Inflammatory macrophage treated with lipopolysaccharide for 4 hours (primary cell): ENCODE measurements at places on chromosomes 7 and 10.
A peak's percentile ranks its signal among the peaks of the same experiment; 100 is the strongest.

GRCh38 chr7:36116347-36117202 is 36.5 kb upstream of the EEPD1 start:
- DNase-seq, result peak; percentile 49

- DNase-seq, result no peak
Observed at GRCh38 chr7:116886543-116887156, 24.3 kb downstream of the CAPZA2 start.

GRCh38 chr7:55171157-55171556 is 152.3 kb downstream of the EGFR start:
- no peak for DNase-seq

- DNase-seq, result no peak
Observed at GRCh38 chr7:34162677-34163076, 257.3 kb downstream of the BMPER start.

DNA sequence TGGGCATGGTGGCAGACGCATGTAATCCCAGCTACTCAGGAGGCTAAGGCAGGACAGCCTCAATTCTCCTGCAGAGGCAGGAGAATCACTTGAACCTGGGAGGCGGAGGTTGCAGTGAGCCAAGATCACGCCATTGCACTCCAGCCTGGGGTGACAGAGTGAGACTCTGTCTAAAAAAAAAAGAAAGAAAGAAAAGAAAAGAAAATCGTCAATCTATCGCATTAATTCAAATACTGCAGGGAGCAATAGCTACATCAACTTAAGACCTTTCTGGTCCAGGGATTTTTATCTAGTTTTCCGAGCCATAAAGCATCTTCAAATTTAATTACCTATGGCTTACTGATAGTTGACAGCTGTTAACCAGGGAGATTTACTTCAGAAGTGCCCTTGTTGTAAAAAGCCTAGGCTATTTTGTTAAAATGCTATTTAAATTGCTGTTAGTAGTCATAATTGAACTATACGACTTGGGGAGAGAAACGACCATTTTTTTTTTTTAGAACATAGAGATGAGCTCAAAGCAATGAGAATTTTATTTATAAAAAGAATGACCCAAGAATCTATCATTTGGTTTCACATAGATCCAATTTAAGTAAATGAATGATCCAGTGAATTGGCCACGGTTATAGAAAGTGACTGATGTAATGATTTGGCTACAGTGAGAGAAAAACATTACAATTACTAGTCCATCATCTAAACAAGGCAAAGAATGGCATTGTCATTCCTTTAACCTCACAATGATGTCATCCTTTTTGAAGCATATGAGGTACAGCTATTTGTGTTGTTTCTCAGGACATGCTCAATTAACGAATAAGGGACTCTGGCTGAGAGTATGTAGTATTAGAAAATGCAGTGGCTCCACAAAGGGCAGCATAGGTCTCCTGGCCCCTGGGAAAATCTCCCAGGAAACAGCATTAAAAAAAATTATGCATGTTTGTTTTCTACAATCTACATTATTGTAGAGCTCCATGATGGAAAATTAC is 85.3 kb downstream of the SEMA3C start:
- DNase-seq, result no peak

GRCh38 chr10:119643306-119644204 is 7.6 kb upstream of the BAG3 start:
- no peak for DNase-seq

DNA sequence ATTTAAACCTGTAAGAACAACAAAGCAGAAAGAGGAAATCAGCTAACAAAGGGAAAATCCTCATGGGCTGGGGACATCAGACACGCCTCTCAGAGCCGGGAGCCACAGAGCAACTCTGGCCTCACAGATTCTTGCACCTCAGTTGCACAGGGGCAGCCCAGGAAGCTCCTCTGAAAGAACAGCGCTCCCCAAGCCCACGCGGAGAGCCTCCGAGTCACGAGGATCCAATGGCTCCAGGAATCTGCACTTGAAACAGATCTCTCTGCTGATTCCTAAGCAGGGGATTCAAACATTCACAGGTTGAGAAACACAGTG is 213.2 kb upstream of the MGMT start:
- DNase-seq, result no peak

DNA sequence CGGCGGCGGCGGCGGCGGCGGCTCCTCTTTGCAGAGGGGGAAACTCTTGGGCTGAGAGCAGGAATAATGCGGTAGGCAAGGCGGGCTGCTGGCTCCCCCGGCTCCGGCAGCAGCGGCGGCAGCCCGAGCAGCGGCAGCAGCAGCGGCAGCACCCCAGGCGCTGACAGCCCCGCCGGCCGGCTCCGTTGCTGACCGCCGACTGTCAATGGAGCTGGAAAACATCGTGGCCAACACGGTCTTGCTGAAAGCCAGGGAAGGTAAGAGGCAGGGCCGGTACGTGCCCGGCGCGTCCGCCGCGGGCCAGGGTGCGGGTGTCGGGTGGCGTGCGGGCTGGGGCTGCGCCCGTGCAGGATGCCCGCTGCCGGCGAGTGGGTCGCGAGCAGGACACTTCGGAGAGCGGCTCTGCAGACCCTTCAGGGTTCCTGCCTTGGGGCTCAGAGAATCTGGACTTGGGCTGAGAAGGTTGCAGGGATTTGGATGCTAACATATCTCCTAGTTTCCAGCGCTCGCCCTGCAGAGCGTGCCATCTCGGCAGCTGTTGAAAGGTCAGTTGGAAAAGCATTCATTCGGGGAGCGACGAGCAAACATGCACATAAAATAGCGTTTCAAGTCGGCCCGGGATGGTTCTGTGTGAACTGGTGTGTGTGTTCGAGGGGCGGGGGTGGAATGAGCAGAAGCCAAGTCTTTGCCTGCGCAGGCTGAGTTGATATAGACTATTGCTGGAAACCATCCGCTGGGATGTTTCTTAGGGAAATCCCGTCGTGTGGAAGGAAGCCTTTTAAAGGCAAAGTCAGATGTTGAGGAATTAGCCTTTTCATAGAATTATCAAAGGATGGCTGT is 562 bp downstream of the GRK5 start:
- peak; percentile 28 for DNase-seq

- no peak for DNase-seq
Observed at GRCh38 chr10:130169136-130169859, 33.1 kb downstream of the GLRX3 start.

DNA sequence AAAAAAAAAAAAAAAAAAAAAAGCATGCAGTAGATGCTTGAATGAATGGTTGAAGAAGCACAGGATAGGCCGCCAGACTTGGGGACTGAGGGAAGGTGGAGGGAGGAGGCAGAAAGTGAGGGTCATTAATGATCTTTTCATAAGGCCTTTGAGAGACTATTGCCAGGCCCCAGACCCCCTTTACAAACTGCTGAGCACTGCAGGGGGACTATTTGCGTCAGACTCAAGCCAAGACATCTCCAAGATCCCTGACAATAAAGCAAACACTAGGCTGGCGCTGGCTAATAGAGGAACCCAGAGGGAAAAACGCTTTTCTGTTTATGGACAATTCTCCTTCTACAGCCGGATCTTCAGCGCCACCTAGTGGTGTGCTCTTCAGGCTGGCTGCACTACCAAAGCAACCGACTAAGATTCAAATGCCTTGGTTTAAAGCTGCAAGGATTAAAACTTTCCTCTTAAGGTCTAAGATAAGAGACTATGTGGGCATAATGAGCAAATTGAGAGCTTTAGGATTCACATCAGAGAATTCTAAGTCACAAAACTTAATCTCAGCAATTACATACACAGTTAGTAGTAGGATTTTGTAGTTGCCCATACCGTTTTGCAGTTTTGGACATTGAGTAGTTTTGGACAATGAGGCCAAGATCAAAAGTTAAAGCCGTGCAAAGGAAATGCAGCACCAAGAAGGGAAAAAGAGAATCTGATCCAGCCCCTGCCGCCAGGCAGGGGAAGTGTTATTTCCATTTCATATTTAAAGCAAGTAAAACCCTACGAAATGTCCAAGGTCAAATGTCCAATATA is 17.9 kb upstream of the AGK start:
- peak; percentile 64 for DNase-seq

DNA sequence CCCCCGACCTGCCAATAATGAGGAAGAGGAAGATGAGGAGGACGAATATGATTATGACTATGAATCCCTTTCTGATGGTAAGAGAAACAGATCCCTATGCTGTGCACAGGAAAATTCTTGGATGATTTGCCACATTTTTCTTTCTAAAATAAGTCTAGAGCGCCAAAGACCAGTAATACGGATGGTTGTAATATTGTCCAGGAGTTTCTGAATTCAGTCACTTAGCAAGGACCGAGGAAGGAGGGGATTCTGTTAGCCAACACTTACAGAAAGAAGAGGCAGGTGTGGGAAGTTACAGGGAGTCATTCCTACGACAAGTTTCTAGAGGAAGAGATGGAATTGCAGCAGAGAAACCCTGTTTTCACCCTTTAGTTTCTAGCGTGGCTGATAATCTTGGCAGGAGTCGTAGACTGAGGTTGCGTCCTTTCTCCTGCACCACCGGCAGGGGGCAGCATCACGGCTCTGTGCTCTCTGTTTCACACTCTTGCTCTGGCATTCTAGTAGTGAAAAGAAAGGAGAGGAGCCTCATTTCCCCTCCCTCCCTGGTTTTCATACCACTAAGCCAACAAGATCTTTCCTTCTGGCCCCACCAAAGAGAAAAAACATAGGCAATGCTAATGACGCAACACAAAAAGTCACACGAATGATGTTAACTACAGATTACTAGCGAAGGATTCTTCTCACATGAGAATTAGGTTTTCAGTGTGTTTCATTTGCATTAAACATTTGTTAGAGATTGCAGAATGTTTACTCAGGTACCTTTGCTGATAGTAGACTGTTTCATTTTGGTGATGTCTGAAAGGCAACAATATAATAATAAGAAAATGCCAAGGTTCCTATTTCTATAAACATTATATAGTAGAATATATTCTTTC is 82.7 kb downstream of the NOC3L start:
- DNase-seq, result peak; percentile 26

- DNase-seq, result no peak
Observed at GRCh38 chr7:462173-463103, 57.2 kb downstream of the PDGFA start.

DNA sequence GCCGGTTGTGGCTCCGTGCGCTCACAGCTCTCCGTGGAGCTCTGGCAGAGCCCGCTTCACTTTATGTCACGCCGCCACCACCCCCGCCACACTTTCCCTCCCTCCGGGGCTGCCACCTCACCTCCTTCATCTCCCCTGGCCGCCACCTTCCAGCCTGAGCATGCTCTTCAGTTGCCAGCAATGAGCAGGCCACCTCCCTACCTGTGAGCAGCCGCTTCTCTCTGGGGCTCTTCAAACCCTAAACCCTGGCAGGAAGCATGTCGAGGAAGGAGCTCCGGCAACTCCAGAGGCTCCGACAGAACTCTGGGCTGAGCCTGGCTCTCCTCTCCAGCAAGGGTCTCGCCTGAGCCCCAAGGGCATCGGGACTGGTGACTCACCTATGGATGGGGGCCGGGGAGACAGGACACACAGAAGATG is 36.7 kb downstream of the GBX1 start:
- DNase-seq, result no peak

GRCh38 chr7:134829380-134829986 is 50.0 kb downstream of the CALD1 start:
- no peak for DNase-seq

DNA sequence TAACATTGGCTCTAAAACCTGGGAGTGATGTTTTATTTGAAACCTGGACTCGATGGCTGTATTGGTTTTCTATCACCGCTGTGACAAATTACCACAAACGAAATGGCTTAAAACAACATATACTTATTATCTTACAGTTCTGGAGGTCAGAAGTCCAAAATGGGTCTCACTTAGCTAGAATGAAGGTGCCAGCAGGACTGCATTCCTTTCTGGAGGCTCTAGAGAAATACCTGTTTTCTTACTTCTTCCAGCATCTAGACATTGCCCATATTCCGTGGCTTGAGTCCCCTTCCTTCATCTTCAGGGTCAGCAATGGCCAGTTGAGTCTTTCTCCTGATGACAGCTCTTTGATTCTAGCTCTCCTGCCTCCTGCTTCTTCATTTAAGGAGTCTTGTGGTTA is 44.3 kb upstream of the STEAP1B start:
- DNase-seq, result no peak

- DNase-seq, result no peak
Observed at GRCh38 chr7:78127009-78127408, 328.4 kb downstream of the PHTF2 start.

GRCh38 chr7:3464900-3465622 is 164.0 kb downstream of the SDK1 start:
- DNase-seq, result no peak

- no peak for DNase-seq
Observed at GRCh38 chr7:69871886-69872569, 273.8 kb downstream of the AUTS2 start.

DNA sequence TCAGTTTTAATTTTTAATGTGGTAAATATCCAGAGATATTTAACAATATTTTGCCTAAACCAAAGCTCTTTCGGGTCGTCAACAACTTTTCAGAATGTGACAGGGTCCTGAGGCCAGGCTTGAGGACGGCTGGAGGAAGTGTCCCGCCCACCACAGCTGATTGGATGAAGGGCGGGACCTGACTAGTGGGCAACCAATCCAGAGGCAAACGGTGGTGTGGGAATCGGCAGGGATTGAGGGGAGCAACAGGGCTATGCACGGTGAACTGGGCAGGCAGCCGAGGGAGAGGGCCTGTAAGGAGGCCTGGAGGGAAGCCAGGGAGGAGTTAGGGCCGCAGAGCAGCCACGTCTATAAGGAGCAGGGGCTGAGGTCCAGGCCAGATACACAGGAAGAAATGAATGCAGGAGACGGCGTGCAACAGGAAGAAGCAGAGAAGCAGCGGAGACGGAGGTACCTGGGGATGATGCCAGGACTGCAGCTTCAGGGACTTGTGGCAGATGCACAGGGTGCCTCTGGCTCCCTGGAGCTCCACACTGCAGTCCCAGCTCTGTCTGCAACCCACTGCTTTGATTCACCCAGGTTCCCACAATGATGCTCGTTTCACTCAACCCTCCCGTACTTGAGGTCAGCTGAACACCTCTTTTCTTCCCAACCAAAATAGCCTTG is 46.1 kb upstream of the ZMIZ1 start:
- DNase-seq, result peak; percentile 16

GRCh38 chr10:86481761-86482160 is 39.8 kb downstream of the WAPL start:
- DNase-seq, result no peak

DNA sequence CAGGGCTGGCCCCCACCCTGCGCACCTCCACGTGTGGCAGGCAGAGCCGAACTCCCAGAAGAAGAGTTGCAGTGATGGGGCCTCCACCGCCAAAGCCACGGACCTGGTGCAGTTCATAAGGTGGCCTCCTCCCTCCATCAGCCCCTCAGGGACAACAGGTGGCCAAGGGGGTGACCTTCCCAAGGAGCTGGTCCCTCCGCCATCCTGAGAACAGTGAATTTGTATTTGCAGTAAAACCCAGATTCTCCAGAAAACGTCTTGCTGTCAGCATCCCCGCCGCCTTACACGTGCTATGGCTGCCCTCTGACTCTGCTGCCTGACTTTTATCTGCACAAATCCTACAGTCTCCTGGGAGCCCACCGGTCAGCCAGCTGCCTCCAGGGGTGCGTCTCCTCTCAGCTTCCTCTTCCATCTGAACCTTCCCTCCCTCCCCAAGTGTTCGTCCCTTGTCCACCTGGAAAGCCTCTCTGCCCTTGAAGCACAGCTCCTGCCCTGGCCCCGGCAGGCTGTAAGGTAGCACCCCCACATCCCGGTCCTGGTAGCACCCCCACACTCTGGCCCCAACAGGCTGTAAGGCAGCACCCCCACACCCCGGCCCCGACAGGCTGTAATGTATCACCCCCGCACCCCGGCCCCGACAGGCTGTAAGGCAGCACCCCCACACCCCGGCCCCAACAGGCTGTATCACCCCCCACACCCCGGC is 311.8 kb downstream of the PTPRN2 start:
- no peak for DNase-seq
